ENCODE measurements at places on chromosomes 11 and 22. TPM values are rescaled to one million over a fixed set of nuclear protein-coding genes. Genes with fewer than 3 reads are reported as not detected.

Gene USH1C
- 2.1 TPM for total RNA-seq

Gene LRP4
- 15.2 TPM for total RNA-seq

Gene OR10G4
- total RNA-seq, result not detected

Gene SEC14L3
- not detected for total RNA-seq

- peak; percentile 7 for DNase-seq
Observed at GRCh38 chr11:131748151-131749050, 378.0 kb downstream of the NTM start.

- no peak for DNase-seq
Observed at GRCh38 chr11:20770414-20770946, 101.1 kb downstream of the NELL1 start.

DNA sequence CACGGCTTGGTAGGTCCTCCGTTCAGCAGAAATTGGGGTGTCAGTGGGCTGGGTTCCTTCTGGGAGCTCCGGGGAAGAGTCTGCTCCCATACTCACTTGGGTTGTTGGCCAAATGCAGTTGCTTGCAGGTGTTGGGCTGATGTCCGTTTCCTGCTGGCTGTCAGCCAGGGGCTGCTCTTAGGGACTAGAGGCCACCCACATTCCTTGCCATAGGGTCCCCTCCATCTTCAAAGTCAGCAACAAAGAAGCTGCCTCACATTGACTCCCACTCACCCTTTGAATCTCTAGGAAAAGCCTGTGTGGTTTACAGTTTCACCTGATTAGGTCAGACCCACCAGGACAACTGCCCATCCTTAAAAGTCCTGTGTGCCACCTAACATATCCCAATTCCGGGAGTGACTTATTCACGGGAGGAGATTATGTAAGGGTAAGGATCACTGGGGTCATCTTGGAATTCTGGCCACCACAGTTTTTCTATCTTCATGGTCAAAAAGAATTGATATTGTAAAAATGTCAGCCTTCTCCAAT lies 43.0 kb downstream of the TPCN2 start:
- no peak for DNase-seq

GRCh38 chr11:71206186-71206585 lies 46.2 kb downstream of the SHANK2 start:
- DNase-seq, result peak; percentile 59

DNA sequence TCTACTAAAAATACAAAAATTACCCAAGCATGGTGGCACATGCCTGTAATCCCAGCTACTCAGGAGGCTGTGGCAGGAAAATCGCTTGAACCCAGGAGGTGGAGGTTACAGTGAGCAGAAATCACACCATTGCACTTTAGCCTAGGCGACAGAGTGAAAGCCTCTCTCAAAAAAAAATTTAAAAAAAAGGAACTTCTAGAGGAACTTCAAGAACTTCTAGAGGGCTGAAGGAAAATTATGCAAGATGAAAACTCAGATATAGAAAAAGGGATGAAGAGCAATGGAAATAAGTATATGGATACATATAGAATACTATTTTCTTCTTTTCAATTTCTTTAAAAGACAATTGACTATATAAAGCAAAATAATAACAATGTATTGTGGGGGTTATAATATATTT lies 51.2 kb upstream of the PRR5 start:
- no peak for DNase-seq
